ENCODE measurements at places on chromosomes 11 and 22. TPM values are rescaled to one million over a fixed set of nuclear protein-coding genes. Genes with fewer than 3 reads are reported as not detected.

GRCh38 chr11:126332221-126332711, 23.2 kb upstream of the ST3GAL4 start:
- no peak for DNase-seq

GRCh38 chr11:104705490-104706190, 192.6 kb downstream of the CASP12 start:
- DNase-seq, result peak; percentile 26

MMP13 gene
- not detected for total RNA-seq

DNA sequence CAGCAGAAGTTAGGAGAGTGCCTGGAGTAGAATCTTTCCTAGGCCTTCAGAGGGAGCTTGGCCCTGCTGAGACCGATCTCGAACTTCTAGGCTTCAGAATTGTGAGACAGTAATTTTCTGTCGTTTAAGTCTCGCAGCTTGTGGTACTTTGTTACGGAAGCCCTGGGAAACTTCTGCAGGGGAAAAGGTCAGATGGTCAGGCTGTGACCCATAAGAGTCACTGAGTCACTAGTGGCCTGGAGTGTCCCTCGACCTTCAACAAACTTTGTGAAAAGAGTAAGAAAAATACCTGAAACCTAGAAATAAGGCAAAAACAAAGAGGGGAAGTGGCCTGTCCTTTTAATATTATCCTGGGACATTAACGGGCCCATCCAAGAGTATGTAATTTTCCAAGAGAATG, 34.6 kb downstream of the CSNK2A3 start:
- no peak for DNase-seq

APOBEC3B gene
- 4.3 TPM for total RNA-seq

DNA sequence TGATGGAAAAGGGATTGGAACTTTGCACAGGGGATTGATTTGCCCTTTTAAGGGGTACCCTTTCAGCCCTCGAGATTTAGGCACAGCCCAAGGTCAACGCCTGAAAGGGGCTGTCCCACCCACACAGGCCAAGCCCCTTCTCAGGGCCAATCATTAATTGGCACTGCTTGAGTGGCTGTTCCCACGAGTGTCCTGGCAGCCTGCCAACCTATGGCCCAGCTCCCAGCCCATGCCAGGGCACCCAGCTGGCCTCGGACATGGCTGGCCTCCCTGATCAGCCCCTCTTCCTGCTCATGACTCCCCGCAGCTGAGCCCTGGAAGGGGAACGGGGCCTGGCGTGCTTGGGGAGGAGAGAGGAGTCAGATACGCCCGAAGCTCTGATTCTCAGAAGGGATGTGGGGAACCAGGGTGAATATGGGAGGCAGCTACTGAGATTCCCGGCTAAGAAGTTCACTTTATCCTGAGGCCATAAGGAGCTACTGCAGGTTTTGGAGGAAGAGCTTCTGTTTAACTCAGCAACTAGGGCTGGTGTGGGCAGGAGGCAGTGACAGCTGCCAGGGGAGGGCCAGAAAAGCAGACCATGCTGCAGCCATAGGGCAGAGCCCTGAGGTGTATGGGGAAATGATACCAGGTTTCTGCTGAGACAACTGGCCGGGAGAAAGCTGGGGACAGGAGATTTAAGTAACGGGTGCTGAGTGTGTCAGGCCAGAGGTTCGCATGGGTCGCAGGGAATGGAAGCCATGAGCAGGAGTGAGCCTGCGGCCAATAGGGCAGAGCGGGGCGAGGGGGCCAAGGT, 30.0 kb downstream of the WNT7B start:
- no peak for DNase-seq

All from SK-MEL-5 (cell line).